ENCODE measurements at places on chromosomes 7 and 10.

- no peak for DNase-seq
Observed at GRCh38 chr7:120259386-120259785, 13.6 kb upstream of the KCND2 start.

GRCh38 chr7:991729-992656 is 9.0 kb downstream of the CYP2W1 start:
- no peak for DNase-seq

DNA sequence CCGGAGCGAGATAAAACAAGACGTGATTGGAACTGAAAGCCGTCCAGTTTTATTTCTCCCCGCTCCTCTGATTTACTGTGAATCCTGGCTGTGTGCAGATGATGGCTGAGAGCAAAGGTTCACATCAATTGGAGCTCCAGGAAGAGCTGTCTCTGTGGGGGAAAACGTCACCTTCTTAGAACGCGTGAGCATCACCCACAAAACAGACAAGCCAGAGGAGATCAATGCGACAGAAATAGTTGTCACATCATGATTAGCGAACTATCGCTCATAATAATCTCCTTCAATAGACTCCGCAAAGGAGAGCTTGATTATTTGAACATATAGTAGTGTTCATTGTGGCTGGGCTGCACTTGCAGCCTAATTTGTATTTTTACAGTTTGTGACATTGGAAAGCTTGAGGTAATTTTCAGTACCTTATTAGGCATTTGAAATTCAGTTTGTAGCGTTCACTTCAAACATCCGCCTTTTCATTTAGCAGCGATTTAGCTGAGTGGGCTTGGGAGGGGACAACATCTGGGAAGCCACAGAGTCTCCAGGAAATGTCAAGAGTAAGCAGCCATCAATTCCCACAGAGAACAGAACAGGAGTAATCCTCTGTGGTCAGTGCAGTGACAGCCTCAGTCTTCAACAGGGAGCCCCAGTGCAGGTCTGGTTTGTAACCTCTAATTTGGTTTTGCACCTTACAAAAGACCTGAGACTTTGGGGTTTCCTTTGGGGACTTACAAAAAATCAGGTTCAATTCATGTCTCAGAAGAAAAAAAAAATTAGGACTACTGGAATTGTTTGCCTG is 276.8 kb upstream of the PFKP start:
- DNase-seq = no peak

- no peak for DNase-seq
Observed at GRCh38 chr10:47354165-47354564, 6.0 kb downstream of the RBP3 start.

- DNase-seq = no peak
Observed at GRCh38 chr10:1268831-1269230, 212.6 kb downstream of the WDR37 start.
